ENCODE measurements at places on chromosomes 1 and 21.

GRCh38 chr1:15506831-15507230, 17.2 kb downstream of the CASP9 start:
- no peak for DNase-seq

- no peak for DNase-seq
Measured at GRCh38 chr1:228410015-228410414, 3.4 kb upstream of the TRIM11 start.

- no peak for DNase-seq
Measured at GRCh38 chr1:58094221-58094620, 452.3 kb downstream of the OMA1 start.

DNA sequence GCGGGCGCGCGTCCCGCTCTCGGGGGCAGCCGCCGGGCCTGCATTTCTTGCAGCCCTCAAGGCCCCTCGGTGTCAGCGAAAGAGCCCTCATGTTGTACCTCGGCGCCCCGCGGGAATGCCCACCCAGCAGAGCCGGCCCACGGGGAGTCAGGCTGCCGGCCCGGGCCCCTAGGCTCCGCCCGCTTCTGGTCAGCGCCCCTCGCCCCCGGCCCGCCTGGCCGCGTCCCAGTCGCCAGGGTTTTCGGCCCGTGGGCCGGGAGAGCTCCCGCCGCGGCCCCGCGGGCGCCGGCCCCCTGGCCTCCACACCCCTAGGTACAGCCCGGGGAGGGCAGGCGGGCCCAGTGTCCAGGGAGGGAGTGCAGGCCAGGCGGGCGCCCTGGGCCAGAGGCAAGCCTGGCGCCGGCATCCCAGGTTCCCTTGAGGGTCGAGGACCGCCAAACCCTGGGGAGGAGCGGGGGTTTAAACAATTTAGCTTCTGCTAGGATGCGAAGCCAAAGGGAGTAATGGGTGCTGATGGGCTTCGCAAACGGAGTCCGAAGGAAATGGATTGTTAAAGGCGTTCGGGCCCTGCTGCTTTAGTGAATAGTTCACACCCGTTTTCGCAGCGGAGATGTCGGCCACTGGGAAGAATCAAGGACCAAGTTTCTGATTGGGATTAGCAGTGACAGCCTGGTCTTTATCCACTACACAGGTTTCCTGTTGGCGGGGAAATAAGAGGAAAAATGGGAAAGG, 486 bp upstream of the KCNA3 start:
- no peak for DNase-seq

DNA sequence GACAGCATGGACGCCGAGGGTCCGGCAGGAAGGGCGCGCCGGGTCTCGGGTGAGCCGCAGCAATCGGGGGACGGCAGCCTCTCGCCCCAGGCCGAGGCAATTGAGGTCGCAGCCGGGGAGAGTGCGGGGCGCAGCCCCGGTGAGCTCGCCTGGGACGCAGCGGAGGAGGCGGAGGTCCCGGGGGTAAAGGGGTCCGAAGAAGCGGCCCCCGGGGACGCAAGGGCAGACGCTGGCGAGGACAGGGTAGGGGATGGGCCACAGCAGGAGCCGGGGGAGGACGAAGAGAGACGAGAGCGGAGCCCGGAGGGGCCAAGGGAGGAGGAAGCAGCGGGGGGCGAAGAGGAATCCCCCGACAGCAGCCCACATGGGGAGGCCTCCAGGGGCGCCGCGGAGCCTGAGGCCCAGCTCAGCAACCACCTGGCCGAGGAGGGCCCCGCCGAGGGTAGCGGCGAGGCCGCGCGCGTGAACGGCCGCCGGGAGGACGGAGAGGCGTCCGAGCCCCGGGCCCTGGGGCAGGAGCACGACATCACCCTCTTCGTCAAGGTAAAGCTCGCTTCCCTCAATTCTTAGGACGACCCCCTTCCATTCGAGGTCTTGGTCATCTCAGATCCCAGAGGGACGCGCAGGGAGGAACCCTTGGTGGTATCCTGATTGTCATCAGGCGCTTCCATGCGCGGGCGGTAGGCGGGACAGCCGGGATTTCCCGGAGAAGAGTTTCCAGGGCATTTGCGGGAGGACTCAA, 1.6 kb downstream of the CLIC6 start:
- DNase-seq: no peak

DNA sequence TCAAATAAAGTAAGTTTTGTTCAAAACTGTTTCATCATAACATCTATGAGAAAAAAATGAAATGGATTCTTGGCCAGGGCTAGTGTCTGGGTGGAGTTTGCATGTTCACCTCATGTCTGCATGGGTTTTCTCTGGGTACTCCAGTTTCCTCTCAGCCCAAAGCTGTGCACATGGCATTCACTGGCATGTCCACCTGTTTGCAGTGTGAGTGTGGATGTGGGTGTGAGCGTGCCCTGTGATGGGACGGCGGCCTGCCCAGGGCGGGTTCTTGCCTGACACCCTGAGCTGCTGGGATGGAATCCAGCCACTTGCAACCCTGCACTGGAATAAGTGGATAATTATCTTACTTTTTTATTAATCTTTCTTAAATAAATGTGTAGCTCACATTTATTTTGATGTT, 185.5 kb downstream of the RYR2 start:
- no peak for DNase-seq

DNA sequence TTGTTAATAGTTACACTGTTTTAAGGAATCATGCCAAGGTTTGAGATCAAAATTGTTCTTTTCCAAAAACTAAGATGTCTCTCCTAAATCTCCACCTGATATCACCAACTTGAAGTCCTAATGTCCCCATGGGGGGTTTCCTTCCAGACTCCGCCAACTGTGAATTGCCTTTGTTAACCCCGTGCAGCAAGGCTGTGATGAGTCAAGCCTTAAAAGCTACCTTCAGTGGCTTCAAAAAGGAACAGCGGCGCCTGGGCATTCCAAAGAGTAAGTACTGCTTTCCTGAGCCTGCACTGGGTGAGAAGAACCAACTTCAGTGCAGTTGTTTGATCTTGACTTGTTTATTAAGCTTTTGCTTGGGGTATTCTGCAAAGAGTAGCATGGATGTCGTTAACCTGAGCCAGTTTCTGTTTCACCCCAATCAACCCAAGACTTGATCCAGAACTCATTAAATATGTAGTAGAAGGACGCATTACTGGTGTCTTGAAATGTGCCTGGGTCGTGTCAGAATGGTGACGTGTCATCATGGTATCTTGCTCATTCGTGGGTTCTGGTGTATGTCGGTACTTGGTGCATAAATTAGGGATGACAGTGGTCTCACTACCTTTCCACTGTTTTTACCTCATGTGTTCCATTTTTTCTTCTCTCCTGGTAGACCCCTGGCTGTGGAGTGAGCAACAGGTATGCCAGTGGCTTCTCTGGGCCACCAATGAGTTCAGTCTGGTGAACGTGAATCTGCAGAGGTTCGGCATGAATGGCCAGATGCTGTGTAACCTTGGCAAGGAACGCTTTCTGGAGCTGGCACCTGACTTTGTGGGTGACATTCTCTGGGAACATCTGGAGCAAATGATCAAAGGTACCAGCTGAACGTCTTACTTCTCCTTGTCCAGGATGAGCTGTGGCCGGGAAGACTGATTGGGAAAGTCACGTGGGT, 8.7 kb downstream of the ETS2 start:
- no peak for DNase-seq

DNA sequence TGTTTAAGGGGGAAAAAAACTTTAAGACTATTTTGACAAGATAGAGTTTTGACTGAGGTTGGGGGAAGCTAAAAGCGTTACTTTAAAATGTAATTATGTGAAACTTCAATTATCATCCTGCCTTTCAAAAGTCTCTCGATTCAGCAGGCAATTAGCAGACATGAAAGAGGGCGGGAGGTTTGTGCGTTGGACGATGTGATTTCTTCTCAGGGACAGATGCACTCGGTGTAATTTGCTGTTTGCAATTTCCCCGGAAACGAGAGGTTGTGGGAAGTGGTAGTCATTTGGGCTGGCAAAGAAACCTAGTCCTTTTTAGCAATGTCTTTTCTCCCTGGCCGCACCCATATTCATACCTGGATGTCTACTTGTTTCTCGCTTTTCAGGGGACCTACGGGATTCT, 27.1 kb downstream of the KAZN start:
- no peak for DNase-seq

DNA sequence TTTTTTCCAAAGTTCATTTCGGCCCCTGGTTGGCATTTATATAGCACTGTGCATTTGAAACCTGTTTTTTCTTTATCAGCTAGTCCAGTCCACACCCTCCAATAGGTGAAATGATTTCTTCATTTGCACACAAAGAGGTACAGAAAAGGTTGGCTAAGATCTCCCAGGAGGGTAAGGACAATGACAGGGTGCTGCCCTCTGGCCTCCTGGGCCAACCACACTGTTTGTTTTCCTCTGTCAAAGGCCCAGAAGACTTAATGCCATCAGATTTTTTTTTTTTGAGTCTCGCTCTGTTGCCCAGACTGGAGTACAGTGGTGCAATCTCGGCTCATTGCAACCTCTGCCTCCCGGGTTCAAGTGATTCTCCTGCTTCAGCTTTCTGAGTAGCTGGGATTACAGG, 70.1 kb upstream of the EFHD2 start:
- DNase-seq: no peak

- DNase-seq: no peak
Measured at GRCh38 chr1:247415423-247416361, at the start of gene NLRP3. TSS of gene NLRP3 (plus strand) at chr1:247416173. CDS start at chr1:247418801, 2,628 bp downstream.

- DNase-seq: no peak
Measured at GRCh38 chr1:152179566-152179965, 20.5 kb upstream of the RPTN start.

DNA sequence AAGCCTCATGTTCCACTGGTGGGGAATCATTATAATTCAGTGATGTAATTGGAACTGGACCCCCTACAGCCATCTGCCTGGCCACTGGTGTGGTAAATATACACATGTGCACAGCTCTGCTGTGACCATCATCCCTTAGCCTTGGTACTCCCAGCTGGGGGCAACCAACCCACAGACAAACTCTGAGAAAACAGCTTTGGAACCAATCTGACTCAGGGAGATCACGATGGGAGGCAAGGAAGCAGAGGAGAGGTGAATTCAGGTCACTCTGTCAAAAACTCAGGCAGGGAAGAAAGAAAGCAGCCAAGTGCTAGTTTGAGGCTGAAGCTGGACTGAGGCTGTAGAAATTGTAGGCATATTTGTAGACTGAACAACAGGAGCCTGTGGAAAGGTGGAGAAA, 197.8 kb upstream of the GALNT2 start:
- no peak for DNase-seq

GRCh38 chr1:112527266-112528010, 18.7 kb downstream of the WNT2B start:
- DNase-seq: no peak

- DNase-seq: no peak
Measured at GRCh38 chr1:5239911-5240310, 585.5 kb downstream of the AJAP1 start.

DNA sequence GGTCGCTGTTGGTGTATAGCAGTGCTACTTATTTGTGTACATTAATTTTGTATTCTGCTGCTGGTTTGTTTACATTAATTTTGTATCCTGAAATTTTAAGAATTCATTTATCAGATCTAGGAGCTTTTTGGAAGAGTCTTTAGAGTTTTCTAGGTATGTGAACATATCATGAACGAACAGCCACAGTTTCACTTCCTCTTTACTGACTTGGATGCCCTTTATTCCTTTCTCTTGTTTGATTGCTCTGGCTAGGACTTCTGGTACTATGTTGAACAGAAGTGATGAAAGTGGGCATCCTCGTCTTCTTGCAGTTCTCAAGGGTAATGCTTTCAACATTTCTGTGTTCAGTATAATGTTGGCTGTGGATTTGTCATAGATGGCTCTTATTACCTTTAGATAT, 1757.9 kb downstream of the BRINP3 start:
- DNase-seq: no peak

DNA sequence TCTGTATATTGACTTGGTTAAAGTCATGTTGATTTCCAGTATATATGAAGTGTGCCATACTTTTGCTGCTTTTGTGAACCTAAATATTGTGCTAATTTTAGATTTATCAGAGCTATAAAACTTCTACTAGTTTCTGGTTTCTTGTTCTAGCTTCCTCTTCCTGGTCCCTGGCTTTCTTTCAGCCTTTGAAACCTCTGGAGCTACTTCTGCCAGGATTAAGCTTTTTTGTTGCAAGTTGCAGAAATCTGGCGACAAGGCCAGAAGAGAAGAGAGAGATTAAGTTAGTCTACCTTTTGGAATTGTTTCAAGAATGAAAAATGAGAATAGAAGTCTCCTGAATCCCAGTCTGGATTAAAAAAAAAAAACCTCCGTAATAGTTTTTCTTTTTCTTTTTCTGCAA, 13.5 kb downstream of the RNF2 start:
- no peak for DNase-seq

DNA sequence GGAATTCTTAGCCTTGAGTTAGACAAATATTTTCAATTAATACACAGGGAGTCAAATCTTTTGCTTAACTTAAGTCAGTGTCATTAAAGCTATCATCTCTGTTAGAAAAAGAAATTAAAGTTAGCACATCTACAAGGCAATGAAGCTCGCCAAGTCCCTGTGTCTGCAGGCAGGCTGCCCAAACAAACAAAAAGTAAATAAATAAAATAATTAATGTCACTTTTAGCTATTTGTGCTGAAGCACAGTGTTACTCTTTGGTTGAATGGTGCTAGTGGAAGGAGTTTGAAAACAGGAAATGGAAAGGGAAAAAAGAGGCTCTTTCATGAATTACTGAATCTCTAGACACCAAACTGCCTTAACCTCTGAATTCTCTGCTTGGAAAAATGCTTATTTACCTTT, 37.1 kb upstream of the COL11A1 start:
- no peak for DNase-seq

GRCh38 chr1:47840393-47841190, 156.6 kb downstream of the TRABD2B start:
- no peak for DNase-seq

GRCh38 chr1:199733125-199733524, 294.4 kb upstream of the NR5A2 start:
- DNase-seq: no peak

GRCh38 chr1:178500091-178500770, 3.5 kb upstream of the CLEC20A start:
- DNase-seq: no peak

DNA sequence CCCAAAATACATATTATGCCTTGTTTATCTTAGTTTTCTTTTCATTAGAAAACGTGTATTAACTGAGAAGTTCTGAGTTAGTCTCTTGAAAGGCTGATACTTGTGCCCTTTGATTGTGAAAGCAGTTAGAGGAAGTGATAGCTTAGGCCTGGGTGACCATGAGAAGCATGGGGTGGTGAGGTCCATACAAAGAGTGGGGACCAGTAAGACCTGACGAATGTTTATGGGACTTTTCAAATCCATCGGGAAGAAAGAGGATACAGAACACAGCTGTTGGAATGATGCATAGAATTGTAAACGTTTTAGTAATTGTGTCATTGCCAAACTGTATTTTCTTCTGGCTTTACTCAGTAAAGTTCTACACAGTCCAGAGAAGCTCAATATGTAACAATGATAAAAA, 259.8 kb downstream of the LMO4 start:
- no peak for DNase-seq

GRCh38 chr1:245118806-245119205, 36.0 kb upstream of the KIF26B start:
- DNase-seq: no peak
